Hematopoietic multipotent progenitor cell treated with erythropoietin and hydrocortisone succinate and interleukin-3 and kit ligand, for 17 days (in vitro differentiated cells): ENCODE measurements at places on chromosomes 16 and 17.

GRCh38 chr16:23020084-23020483 lies 129.2 kb downstream of the USP31 start:
- DNase-seq = no peak

DNA sequence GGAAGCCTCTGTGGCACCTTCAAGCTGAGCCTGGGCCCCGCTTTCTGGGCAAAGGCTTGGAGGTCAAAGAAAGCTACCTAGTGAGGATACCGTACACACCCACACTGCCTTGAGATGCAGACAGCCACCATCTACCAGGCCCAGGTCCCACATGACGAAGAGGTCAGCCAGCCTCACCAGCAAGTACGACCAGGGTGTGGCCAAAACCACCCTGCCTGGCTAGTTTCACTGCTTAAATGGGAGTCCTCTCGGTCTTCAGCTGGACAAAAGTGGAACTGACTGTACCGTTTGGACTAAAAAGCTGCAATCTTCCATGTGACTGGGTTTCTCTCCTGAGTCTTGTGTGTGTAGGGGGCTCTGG lies 21.6 kb downstream of the VASN start:
- DNase-seq = no peak

DNA sequence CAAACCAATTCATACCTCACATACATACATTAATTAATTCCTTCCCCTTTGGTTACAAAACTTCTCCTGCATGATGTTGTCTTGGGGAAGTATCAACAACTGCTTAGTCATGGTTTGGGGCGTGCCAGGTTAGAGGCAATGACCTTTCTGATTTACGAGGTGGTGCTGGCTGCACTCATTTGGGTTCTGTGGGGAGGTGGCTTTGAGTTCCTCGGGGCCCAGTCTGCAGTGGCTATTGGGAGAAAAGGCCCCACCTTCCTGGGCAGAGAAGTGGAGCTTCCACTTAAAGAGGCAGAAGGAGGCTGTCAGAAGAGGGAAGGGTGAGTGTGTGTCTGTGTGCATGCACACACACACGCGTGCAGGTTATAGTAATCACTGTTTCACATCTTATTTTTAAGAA lies 10.2 kb upstream of the ETV4 start:
- DNase-seq = peak; percentile 37

DNA sequence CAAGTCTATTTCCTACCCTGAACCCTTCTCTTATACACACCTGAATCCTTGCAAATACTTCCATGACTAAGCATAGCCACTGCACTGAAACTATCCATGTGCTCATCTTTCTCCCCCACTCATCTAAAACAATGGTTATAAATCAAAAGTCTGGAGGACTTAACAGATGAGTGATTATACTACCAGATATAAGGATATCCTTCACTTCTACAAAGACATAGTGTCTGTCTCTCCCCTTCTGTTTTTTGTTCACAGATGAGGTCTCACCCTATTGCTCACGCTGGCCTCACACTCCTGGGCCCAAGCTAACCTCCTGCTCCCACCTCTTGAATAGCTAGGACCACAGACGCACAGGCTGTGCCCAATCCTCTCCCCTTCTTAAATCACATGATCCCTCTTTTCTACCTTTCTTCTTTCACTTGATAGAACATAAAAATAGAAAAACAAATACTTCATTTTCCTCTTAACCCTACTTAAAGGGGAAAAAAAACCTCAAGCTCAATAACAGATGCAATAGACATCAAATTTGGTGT lies 19.2 kb downstream of the CEP112 start:
- no peak for DNase-seq

DNA sequence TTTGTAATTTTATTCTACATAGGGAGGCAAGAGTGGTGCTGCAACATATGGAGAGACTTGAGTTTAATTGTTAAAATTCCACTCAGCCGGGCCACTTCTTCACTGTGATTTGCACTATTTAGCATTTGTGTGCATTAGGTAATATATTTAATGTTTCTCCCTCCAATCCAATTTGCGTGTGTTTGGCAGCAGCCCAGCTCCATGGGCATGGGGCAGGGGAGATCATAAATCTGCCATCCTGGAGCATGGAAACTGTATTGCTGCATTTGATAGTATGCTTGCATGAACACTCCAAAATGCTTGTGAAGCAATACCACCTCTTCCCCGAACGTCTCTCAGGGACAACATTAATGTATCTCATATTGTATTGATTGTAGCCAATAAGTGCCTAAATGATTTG lies 339.1 kb upstream of the RBFOX1 start:
- DNase-seq = no peak

DNA sequence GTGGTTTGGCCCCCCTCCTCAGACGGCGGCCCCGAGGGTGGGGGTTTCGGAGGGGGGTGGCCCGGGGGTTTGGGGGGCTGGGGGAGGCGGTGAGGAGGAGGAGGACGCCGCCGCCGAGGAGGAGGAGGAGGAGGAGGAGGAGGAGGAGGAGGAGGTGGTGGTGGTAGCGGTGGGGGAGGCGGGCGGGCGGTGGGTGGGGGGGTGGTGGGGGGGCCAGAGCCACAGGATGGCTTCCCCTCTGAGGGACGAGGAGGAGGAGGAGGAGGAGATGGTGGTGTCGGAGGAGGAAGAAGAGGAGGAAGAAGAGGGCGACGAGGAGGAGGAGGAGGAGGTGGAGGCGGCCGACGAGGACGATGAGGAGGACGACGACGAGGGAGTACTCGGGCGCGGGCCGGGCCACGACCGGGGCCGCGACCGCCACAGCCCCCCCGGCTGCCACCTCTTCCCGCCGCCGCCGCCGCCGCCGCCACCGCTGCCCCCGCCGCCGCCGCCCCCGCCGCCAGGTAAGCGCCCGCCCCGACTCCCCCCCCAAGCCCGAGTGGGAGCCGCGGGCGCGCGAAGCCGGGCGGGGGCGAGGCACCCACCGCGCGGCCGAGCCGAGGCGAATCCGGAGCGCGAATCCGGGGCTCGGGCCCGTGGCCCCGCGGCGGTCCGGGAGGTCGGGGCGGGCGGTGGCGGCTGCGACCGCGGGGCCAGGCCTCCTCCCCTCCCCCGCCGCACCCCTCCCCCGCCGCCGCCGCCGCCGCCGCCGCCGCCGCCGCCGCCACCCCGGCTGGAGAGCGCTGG lies 3.8 kb upstream of the CHD3 start:
- DNase-seq = no peak

- DNase-seq = no peak
Measured at GRCh38 chr17:17538417-17539391, 42.5 kb upstream of the RASD1 start.

DNA sequence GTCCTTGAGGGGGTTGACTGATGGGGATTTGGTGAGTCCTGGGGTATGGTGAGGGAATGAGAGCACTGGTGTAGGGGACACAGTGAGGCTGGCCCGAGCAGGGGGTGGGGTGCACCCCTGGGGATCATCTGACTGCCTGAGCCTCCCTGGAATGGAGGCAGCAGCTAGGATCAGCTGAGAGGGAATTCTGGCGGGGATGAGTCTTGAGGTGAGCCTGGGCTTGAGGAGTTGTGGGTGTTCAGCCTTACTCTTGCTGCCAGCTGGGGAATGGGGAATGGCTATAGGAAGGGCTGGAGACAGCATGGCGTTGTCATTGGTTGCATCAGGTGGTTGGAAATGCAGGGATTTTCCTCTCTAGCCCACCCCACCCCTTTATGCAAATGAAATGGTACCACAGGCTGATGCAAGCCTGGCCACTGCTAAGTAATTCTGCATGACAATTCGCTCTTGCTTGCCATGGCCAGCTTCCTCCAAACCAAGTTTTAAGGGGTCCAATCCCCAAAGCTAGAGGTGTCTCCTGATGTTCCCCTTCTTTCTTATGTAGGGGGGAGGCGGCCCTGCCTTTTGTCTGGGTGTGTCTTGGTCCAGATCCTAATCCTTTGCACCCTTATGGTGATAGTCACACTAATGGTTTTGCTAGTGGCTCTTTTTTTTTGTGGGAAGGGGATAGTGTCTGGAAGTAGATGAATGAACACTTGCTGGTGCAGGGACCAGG lies 7.5 kb downstream of the NFE2L1 start:
- no peak for DNase-seq

GRCh38 chr17:3030096-3030495 lies 33.3 kb downstream of the OR1D5 start:
- DNase-seq = no peak

DNA sequence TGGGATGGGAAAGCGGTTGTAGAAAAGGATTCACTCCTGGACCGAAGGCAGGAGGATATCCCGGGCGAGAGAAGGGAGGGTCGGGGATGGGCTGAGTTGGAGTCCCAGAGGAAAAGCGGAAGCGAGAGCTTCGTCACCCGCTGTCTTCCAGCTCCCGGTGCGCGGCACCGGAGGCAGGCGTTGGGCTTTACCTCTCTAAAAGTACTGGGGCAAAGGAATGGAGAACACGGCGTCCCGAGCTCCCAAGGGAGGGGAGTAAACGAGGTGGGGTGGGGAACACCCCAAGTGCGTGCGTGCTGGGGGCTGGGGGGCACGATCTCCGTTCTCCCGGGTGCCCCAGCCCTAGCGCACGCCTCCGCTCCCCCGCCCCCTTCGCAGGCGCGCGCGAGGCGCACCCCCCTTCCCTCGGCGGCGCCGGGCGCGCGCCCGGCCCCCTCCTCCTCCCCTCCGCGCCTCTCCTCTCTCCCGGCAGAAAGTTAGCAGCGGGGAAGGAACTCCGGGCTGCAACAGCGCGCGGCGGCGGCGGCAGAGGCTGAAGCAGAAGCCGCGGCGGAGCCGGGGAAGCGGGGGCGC lies at the start of gene HS3ST4:
Gene HS3ST4 (plus strand): TSS at position 441 of the 573 bp plus-strand sequence.
- DNase-seq = no peak

- DNase-seq = no peak
Measured at GRCh38 chr17:73902416-73903181, 258.4 kb upstream of the SDK2 start.

DNA sequence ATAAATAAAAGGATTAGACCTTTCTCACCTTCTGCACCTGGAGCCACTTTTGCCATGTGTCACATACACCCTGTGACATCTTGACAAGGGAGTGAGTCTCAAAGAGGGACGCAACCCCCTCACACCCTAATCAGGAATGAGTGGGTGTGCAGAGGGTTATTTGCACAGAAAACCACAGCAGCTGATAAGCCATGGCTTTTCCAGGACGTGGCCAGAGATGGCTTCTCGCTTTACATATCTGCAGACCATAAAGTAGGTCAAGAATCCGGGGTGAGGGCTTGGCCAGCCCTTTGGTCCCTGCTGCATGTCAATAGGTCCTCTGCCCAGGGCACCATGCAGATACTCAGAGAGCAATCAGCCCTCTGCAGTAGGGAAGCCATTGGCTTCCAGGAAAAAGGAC lies 2.4 kb upstream of the CD300LF start:
- no peak for DNase-seq

DNA sequence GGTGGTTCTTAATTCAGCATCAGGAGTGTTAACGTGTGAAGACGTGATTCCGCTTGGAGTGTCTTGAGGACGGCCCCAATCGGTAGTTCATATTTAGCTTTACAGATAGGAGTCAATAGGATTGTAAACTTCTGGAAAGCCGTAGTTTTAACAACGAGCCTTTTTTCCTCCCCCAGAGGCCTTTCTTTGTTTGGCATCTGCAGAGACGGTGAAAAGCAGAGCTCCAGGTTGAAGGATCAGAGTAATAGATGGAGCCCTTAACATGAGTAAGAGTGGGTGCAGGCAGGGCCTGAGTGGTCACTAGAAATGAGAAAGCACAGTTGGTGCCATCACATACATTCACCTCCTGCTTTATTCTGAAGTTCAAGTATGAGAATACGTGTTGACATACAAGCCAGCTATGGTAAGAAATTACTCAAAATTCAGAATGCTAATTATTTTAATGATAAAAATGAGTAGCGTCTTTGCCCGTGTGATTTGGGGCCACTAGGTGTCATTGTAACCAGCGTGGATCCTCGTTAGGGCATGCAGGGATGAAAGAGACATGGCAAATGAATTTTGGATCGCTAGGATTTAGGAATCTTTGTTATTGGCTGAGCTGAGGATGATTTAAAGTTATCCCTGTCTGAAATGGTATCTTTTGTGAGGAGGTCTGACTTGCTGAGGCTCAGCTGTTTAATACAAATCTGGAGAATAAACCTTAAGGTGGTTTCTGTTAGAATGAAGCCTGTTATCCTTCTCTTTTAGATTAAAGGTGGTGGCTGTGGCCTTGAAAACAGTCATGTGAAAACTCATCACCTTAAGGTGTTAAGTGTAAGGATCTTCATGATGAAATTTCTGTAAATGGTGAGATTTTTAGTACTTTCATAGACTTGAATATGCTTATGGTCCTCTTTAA lies 18.6 kb downstream of the PRCD start:
- peak; percentile 65 for DNase-seq

- peak; percentile 36 for DNase-seq
Measured at GRCh38 chr17:35086931-35087573, 23.5 kb upstream of the RFFL start.

- DNase-seq = no peak
Measured at GRCh38 chr16:55280587-55280986, 43.4 kb upstream of the IRX6 start.

- DNase-seq = no peak
Measured at GRCh38 chr17:49487183-49487582, 7.9 kb upstream of the NGFR start.

DNA sequence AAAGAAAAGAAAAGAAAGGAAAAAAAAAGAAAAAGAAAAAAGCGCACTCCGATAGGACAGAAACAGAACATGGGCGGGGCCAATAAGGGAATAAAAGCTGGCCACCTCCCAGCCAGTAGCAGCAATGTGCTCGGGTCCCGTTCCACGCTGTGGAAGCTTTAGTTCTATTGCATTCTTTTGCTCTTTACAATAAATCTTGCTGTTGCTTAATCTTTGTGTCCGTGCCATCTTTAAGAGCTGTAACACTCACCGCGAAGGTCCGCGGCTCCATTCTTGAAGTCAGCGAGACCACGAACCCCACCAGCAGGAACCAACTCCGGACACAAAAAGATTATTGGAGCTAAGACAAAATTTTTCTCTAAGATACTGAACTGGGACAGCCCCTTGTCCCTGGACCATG lies 3.1 kb upstream of the ARL5C start:
- no peak for DNase-seq

DNA sequence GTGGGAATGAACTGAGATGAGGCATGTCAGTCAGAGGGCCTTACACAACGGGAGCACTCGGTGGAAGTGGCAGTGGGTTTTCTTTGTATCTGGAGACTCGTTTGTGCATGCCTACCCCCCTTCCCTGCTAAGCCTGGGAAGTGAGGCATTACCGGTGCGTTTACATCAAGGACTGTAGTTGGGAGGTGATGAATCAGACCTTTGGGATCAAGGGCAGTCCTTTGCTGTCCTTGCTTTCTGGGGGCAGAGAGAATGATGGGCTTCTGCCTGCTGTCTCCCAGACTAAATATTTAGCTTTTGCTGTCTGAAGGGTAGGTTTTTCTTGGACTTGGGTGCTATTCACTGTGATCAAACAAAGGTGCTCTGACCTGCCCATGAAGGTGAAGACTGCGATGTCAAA lies 83.0 kb downstream of the WWP2 start:
- no peak for DNase-seq

DNA sequence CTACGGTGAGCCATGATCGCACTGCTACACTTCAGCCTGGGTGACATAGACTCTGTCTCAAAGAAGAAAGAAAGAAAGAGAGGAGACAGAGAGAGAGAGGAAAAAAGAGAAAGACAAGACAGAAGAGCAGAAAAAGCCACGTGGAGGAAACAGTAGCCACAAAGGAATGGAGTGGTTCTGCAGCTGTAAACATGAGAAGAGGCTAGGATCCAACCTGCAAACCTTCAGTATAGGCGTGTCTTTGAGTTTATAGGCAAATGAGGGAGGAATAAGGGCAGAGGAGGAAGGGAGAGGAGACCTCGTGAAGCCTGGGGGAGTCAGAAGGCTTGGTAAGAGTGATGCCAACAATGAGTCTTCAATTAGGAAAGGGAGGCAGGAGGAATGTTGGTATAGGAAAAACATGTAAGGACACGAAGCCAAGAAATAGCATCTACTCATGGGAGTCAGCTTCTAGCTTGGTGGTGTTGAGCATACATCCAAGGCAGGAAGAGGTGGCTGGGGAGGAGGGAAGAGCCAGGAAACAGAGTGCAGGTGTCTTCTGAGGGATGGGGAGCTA lies 3.9 kb downstream of the MED9 start:
- DNase-seq = no peak
